Stimulated activated CD8-positive, alpha-beta memory T cell treated with anti-CD3 and anti-CD28 coated beads, Interleukin-7, amount 100 ng/mL, for 24 hours (primary cell): ENCODE measurements at places on chromosomes 4 and X.

DNA sequence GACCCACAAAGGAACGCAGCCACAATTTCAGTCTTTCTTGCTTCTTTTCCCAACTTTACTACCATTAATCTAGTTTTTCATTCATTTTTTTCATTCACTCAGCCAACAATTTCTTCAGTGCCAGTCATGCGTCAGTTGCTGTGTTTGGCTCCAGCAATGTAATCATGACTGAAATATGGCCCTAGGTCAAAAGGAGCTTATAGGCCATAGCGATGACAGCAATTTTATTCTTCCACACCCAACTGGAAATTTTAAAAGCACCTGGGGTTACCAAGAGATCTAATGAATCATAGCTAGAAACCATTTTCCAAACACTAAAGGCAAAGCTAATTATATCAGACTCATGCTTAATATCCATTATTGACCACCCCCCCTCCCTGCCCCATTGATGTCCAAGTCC lies 29.8 kb upstream of the C1QTNF7 start:
- no peak for DNase-seq

- DNase-seq, result no peak
These were observed 11.7 kb downstream of the TRIM2 start for GRCh38 chr4:153215921-153216320.

DNA sequence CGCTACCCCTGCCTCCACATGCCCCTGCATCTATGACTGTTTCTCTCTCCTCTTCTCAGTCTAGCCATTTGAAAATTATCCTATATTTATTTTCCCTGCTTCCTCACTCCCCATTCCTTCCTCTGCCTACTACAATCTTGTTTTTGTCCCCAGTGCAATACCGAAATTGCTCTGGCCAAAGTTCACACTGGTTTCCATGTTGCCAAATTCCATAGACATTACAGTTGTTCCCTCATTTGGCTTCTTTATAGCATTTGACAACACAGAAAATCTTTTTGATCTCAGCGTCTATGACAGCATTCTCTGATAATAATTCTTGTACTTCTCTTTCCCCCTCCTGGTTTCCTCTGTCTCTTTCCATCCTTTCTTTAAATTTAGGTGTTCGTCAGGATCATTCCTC lies 99.4 kb downstream of the GPR82 start:
- DNase-seq, result no peak

- no peak for DNase-seq
These were observed 36.0 kb downstream of the GAB3 start for GRCh38 chrX:154714925-154715324.

DNA sequence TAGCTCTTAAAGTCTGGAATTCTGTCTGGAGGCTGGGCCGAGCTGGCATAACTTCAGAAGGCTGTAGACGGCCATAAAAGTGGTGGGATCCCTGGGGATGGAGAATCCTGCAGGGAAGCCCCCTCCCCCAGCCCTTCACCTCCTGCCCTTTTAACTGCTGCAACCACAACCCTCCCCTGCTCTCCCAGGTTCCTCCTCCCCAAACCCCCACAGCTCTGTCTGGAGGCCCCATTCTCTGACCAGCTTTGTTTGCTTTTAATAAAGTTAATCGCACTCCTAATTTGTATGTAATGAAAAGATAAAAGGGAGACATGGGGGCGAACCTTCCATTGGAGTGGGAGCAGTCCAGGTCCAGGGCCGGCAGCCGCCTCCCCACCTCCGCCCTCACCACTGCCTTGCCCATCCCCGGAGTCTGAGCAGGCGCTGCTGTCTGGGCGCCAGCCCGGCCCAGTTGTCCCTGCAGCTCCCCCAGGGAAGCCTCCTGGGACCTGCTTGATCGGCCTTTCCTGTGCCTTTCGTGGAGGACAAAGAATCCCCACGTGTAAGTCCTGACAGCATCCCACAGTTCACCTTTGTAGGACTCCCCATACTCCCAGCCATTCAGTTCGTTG lies 84.3 kb downstream of the PJA1 start:
- DNase-seq, result no peak

- DNase-seq, result no peak
These were observed 143.7 kb downstream of the PHF8 start for GRCh38 chrX:53900623-53901022.

DNA sequence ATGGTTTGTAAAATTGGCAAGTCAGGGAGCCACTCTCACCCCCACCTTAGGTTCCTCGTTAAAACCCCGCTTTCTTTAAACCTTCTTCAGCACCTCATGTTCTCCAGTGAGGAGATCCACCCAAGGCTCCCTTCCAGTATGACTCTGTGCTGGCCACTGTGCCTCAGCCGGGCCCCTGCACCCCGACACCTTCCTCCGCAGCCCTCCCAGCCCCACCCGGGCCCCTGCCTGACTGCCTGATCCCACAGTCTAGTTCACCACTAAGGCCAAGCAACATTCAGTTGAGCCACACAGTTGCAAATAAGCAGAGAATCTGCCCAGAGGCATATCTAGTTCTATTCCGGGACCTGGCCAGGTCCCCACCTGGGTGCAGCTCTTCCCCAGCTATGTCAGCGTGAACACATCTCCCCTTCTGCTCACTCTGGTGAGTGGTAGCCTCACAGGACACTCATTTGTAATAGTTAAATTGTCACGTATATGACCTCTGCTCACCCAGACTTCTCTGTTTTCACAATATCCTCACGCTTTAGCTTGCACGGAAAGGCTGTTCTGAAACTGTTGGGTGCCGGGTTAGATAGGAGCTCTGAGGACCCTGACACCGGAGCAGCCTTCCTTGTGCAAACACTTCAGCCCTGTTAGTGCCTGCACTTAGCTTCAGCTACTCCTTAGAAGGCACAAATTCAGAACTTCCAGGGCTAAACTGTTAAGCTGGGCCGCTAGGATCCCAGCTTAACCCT lies 146.8 kb downstream of the DCTD start:
- no peak for DNase-seq

- DNase-seq, result no peak
These were observed 138.4 kb upstream of the ETNPPL start for GRCh38 chr4:108901291-108901690.

- DNase-seq, result no peak
These were observed 324.7 kb downstream of the LDB2 start for GRCh38 chr4:16573739-16574138.
